ENCODE measurements at places on chromosomes 4 and X. TPM values are rescaled to one million over a fixed set of nuclear protein-coding genes. Genes with fewer than 3 reads are reported as not detected.

The LONRF3 gene
- 9.5 TPM for total RNA-seq

The DNAJB14 gene
- total RNA-seq, result 16.2 TPM

The FAM47E gene
- total RNA-seq, result 3.3 TPM

The RBMXL3 gene
- not detected for total RNA-seq

The H2AZ1 gene
- total RNA-seq, result 35.8 TPM

The KLHL13 gene
- total RNA-seq, result 1.0 TPM

Measured in left lobe of liver (tissue), 2 donors.